ENCODE measurements at places on chromosomes 4 and X.

DNA sequence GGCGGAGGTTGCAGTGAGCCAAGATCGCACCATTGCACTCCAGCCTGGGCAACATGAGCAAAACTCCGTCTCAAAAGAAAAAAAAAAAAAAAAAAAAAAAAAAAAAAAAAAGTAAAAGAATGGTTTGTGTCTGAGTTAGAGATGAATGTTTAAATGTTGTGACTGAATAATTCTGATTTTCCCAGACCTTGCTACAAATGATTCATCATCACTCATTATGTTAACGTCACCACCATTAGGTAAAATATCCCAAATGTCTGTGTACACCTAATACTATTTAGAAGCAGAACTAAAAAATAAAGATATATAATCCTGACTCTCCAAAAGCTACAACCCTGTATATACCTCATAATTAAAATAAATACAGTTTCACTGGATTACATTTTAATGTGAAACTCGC is 70.8 kb downstream of the HHIP start:
- no peak for DNase-seq

DNA sequence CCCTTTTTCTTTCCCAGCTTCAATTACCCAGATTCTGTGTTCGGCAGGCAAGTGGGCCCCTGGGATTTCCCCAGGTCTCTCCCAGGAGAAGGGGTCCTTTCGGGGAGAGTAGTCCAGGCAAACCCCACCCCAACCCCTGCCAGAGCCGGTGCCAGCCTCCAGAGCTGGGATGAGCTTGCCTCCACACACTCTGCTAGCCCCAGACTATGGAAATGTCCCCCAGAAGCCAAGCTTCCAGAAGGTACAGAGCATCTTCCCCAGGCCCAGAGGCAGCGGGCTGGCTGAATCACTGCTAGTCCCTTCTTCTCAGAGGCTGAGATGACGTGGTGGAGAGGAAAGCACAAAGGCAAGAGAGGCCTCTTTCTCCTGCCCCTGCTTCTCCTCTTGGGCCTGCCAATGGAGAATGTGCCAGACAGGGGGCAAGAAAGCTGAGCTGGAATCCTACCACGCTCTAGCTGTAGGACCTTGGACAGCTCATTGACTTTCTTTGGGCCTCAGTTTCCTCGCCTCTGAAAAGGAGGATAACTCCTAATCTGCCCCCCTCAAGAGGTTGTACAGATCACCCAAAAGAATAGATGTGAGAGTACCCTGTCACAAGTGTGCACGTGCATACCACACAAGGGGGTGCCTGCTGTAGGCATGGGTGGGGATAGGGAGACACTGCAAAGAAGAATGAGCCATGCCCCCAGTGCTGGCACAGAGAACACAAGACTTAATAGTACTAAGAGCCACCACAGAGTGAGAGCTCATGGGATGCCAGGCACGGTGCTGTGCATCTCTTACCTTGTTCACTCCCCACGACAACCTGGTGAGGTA is 2.1 kb downstream of the SASH3 start:
- no peak for DNase-seq

DNA sequence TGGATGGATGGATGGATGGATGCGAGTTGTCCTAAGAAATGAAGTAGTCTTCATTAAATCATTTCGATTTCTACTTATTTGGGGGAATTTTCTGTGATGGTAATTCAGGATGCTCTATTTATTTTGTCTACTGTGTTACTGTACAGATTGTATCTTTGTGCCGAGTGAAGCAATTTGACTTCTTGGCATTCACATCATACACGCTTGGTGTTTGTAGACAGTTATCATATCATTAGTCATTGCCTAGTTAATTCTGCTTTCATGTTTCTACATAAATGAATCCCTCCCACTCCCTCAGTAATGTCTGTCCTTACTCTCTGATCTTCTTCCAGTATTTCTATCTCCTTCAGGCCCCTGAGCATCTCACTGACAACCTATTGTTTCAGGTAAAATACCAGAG is 64.0 kb downstream of the RASGEF1B start:
- no peak for DNase-seq

- no peak for DNase-seq
Measured at GRCh38 chr4:30671926-30672448, 48.2 kb upstream of the PCDH7 start.

- no peak for DNase-seq
Measured at GRCh38 chr4:74659576-74660411, 134.5 kb downstream of the BTC start.

GRCh38 chr4:38526412-38526811 is 137.6 kb upstream of the KLF3 start:
- DNase-seq = no peak

DNA sequence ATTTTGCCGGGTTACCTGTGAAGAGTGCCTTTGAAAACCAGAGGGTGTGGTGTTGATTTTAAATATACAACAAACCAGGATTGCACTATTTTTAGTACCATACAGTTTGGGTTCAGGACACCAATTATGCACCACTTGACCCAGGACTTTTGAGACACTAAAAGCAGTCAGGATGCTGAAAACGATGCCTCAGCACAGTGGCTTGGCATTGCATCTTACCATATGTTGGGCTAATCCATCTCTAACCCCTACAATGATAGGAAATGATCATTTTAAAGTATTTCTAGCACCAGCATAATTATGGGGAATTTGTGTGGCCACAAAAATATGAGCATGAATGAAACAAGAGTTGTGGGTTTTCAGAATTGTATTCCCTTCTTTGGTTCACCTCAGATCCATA is 4.1 kb downstream of the IBSP start:
- DNase-seq = no peak
